Stimulated activated naive CD8-positive, alpha-beta T cell treated with anti-CD3 and anti-CD28 coated beads, Interleukin-15, amount 100 ng/mL, for 72 hours (primary cell): ENCODE measurements at places on chromosomes 16 and 17.

GRCh38 chr17:48081858-48082257 is 19.4 kb downstream of the CBX1 start:
- DNase-seq, result no peak

DNA sequence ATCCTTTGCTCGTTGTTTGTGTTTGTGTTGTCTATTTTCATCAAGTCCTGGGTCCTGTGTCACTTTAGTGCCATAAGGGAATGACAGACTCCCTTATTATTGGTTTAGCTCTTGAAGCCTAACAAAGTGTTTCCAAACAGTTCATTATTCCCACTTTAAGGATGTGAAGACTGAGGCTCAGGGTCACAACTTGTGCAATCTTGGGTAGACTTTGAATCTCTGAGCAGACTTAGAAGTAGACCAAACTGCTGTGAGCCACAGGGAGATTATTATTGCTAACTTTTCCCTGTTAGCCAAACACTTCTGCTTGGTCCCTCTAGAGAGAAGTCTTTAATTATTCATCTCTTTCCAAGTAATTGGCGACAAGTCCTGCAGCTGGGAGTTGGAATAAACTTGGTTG is 31.8 kb downstream of the PRKCB start:
- no peak for DNase-seq

DNA sequence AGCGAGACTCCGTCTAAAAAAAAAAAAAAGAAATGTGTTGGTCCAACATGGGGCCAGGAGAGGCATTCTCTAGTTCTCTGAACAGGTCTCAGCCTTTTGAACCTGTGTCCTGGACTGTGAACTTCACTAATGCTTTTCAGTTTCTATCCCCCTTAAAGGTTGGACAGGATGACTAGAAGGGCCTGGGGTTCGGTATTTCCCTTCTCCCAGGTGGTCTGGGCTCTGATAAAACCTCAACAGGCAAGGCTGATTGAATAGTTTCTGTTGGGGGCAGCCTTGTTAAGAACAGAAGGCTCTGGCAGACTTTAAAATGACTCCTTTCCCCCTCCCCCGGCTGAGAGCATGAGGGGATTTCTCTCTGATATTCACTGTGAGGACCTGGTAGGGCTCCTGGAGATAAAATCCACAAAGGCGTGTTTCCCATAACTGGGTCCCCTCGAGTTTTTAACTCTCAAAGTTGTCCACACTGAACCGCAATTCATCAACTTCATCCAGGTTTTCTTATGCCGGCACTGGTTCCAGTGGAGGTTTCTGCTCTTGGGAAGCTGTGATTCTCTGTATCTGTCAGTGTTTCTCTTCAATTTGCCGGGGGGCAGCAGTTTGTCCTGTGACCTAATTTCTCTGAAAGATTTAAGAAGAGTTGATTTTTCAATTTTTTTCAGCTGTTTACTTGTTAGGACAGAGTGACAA is 91.3 kb downstream of the METRNL start:
- no peak for DNase-seq

DNA sequence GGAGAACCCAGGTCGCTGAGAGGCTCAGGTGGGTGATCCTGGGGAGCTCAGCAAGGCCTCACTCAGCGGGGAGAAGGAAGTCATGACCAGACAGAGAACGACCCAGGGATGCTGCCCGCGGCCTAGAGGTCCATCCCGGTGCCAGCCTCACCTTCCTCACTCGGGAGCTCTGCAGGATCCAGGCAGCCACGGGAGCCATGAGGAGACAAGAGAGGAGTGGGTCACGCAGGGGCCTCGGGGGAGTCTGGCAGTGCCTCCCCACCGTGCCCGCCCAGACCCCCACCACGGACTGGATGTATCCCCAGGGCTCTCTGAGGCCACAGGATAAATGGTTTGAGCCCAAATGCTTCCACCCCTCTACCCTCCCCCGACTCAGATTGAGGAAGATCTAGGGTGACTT is 10.7 kb downstream of the ATP2A3 start:
- no peak for DNase-seq

- DNase-seq, result no peak
Observed at GRCh38 chr16:3470723-3471122, 24.6 kb downstream of the C16orf90 start.

GRCh38 chr17:38663125-38663751 is 11.5 kb downstream of the EPOP start:
- DNase-seq, result peak; percentile 55

DNA sequence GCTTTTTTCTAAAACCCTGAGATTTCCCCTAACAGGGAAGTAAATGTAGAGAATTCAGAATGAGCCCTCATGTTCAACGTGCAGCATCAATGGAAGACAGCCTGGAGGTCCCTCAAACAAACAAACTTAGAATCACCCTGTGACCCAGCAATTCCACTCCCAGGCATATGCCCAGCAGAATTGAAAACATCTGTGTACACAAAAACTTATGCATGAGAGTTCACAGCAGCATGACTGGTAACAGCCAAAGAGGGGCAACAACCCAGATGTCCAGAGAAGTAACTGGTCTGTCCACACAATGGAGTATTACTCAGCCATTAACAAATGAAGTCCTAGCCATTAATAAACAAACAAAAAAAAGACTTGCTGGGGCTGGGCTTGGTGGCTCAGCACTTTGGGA is 252.7 kb downstream of the PARN start:
- DNase-seq, result no peak

DNA sequence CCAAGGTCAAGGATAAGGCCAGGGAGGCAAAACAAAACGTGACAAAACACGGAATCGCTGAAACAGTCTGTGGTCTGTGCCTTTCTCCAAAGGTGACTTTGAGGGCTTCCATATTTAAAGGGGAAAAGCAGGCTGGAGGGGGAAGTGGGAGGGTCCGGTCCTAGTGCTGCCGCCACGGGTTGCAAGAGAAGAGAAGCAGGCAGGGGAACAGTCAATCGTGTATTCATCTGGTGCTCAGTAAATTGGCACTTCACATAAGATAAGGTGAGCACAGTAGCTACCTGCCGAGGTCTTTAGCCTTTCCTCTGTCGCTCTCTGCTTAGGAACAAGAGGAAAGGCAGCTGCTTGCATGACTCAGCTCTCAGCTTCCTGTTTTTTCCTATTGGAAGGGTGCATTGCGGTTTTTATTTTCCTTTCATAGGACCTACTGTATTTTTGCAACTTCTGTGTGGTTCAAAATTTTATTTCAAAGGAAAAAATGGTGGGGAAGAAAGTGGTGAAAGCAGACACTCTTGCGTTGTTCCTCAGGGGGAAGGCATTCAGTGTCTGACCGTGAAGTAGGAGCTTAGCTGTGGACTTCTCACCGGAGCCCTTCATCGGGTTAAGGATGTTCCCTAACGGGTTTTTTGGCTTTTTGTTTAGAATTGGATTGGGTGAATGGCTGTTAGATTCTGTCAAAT is 7.1 kb upstream of the LGALS3BP start:
- DNase-seq, result no peak

DNA sequence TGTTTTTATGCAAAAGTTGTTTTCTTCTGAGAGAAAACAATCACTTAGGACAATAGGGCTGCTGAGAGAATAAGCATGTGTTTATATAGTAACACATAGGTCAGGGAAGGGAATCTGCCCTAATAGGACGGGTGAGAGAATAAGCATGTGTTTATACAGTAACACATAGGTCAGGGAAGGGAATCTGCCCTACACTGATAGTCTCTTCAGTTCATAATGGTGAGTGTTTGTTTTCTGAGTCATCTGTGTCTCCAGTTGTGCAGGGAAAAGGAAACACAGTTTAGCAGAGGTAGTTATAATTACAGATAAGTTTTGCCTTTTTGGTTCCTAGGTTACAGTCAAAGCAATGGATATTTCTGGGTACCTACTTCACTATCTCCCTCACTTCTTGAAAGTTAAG is 252.3 kb upstream of the CA10 start:
- DNase-seq, result no peak

- DNase-seq, result peak; percentile 20
Observed at GRCh38 chr16:82456683-82457082, 170.1 kb upstream of the CDH13 start.

DNA sequence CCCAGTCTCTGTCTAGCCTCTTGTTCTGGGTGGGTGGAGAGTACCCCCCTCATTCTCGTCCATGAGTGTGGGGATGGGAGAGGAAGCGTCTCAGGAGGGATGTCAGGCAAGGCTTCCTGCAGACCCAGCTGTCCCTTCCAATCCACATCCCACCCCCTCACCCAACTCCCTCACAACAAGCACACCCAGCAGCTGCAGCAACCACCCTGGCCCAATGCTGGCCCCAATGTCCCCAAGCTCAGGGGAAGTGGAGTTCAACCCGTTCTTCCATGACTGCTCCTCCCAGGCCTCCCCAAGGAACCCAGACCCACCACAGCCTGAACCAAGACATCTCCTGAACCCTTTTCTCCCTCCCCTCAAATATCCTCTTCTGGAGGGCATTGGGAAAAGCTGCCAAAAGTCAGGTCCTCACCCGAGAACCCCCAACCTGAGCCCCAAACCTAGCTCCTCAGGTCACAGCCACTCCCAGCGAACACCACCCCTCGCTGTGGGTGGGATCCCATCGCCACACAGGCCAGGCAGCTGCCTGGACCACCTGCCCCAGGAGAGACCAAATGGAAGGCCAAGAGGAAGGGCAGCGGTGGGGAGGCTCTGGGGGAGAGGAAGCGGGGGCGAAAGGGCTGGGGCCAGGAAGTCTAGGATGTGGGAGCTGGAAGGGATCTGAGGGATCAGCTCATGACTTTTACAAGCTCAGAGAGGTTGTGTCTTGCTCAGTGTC is 47.6 kb downstream of the FZD2 start:
- DNase-seq, result no peak

- no peak for DNase-seq
Observed at GRCh38 chr17:77346765-77347164, 206.0 kb downstream of the SEC14L1 start.

- DNase-seq, result no peak
Observed at GRCh38 chr16:74995986-74996385, 2.8 kb upstream of the ZNRF1 start.

DNA sequence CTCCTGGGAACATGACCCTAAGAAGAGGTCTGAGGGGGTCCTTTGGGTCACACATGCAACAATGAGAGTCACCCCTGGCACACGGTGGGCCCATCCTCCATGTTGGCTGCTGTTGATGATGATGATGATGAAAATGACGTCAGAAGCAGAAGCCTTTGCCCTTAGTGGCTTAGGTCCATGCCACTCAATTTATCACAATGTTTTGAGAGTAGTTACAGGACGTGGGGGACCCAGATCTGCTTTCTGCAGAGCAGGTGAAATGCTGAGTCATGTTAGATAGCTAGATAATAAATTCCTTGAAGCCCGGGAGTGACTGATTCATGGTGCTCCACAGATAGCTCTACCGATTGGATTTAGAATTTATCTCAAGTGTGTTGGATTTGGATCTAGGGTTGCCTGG is 53.9 kb downstream of the VPS35L start:
- DNase-seq, result no peak

GRCh38 chr17:55969562-55970324 is 183.5 kb upstream of the ANKFN1 start:
- DNase-seq, result no peak

DNA sequence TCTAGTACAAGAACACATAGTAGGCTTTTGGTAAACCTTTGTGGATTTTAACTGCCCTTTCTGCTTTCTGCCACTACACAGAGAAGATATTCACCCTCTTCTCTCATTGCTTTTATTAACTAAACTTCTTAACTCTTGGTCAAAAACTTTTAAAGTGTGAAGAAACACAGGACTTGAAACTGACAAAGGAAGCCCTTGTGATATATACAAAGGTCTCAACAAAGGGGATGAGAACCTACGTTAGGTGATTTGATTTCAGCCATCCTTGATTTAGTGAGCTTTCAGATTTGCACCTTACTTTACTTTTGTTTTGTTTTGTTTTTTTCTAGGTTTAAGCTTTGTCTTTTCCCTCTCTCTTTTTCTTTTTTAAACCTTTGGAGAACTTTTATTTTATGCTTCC is 66.9 kb downstream of the TBX4 start:
- no peak for DNase-seq

DNA sequence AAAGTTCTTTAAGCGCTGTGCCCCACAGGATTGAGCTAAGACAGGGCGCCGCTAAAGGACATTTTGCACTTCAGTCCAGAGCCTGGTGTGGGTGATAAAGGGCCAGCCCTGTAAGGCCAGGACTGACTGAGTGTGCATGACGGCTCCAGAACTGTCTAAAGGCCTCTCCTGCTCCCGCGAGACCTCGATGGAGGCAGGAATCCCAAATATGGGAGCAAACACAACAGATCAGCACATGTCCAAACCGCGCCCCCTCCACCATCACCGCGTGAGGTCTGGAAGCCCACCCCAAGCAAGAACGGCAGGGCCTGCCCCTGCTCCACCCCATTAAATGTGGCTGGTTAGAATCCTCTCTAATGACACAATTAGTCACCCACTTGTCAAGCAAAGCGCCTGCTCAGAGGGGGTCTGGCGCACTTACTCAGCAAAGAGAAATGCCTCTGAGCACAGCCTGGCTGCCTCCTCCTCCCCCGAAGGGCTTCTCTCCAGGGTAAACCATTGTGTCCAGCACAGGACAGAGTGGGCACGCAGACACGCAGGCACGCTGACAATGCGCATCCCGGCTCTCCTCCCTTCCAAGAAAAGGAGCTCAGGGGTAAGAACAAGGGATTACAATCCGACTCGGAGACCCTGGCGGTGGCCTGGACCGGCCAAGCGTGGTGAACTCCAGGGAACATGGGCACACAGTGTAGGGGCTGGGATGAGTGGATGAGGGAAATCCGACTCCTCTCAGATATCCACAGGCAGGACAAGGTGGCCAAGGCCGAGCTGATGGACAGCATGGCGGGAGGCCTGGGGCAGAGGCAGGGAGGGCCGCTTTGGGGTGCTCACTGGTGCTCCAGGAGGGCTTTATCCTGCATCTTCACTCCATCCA is 1.5 kb downstream of the MXRA7 start:
- DNase-seq, result no peak

DNA sequence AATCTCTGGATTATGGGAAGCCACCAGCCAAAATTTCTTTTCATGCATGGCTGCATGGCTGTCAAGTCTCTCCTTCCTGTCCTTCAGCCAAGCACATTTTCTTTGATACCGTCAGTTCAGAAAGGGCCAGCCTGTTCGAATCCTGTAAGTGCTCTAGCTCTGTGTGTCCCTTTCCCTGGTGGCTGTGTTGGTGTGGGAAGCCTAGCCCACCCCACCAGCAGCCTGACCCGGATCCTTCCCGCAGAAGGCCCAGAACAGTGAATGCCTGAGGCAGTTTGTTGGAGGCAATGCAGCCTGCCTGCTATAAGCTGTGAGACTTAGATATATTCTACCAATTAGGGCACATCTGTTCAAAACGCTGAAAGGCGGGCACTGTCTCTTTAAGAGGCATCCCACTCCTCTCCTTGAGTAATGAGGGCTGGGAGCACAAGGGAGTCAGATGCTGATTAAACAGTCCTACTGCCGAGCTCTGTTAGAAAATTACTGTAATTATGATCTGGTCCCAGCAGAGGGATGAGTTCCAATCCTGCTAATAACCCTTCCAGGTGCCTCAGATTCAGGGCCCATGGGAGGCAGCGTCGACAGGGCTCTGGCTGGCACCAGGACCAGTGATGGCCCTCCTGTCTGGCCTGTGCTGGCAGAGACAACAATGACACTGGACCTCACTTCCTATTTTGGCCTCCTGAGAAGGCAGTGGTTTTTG is 18.4 kb downstream of the SNX11 start:
- DNase-seq, result no peak

GRCh38 chr17:40101367-40102210 is 1.2 kb upstream of the NR1D1 start:
- DNase-seq, result no peak
